ENCODE measurements at places on chromosomes 3 and 15. TPM values are rescaled to one million over a fixed set of nuclear protein-coding genes. Genes with fewer than 3 reads are reported as not detected.

The TMEM212 gene
- total RNA-seq: not detected

The GNB4 gene
- 91.0 TPM for total RNA-seq

The MUC20 gene
- total RNA-seq: 0.20 TPM

The MYRIP gene
- 0.85 TPM for total RNA-seq

The TMEM266 gene
- 0.07 TPM for total RNA-seq

The TGM5 gene
- 0.26 TPM for total RNA-seq

The TAGLN3 gene
- 3.5 TPM for total RNA-seq
